SK-N-SH (cell line): ENCODE measurements at places on chromosomes 4 and X.
A peak's percentile ranks its signal among the peaks of the same experiment; 100 is the strongest.

DNA sequence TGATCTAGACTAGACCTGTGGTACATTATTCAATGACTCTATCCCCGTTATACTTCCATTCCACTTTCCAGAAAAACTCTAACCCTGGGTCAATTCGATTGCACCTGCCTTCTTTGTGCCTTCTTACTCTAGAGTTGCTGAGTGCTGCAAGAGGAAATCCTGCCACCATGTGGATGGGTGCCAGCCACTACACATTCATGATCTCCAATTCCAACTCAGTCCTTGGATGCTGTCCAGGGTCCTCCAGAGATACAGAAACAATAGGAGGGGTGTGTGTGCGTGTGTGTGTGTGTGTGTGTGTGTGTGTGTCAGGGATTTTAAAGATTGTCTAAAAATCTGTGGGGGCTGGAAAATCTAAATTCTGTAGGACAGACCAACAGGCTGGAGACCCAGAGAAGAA lies 42.9 kb upstream of the INTS6L start:
- H3K27me3 ChIP-seq, result no peaks in the 10 kb centered on the region
- no peak overlapping the region for H3K4me3 ChIP-seq
- H3K36me3 ChIP-seq, result no peaks in the 10 kb centered on the region

DNA sequence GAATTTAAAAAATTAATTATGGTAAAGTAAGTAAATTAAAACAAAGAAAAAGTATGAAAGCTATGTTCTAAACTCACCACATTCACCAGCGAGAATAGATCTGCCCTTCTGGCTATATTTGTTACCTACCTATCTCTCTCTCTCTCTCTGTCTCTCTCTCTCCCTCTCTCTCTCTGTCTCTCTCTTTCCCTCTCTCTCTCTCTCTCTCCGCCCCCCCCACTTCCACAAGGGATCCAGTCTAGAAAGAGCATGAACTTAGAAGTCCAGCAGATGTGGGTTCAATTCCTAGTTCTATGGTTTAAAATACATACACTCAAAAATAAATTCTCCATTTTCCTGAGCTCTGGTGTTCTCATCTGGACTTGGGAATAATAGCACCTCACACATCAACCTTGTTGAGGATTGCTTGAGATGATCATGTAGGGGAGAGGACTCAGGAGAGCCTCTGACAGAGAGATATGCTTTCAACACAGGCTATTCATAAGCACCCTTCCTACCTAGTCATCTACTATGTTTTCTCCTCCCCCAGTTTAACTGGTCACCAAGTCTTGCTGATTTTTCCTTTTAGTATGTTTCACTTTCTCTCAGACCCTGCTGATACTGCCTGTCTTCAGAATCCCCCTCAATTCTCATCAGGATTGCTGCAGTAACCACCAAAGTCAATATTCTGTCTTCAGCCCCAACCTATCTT lies 64.7 kb downstream of the SLC7A11 start:
- no peaks in the 10 kb centered on the region for H3K27me3 ChIP-seq
- H3K36me3 ChIP-seq, result peaks cover 12% of the 10 kb centered on the region; the same call in 1 of the 2 replicates
- no peak overlapping the region for H3K27ac ChIP-seq
- H3K4me3 ChIP-seq, result no peak overlapping the region
- no peaks in the 10 kb centered on the region for H3K4me1 ChIP-seq

- no peaks in the 10 kb centered on the region for H3K4me1 ChIP-seq
- peak overlapping the region; percentile 68; the same call in 1 of the 2 replicates for H3K27ac ChIP-seq
- no peaks in the 10 kb centered on the region for H3K27me3 ChIP-seq
- no peak overlapping the region for H3K4me3 ChIP-seq
- DNase-seq, result no peak
- H3K36me3 ChIP-seq, result no peaks in the 10 kb centered on the region
These were observed 42.1 kb downstream of the PDGFC start for GRCh38 chr4:156929386-156930105.

DNA sequence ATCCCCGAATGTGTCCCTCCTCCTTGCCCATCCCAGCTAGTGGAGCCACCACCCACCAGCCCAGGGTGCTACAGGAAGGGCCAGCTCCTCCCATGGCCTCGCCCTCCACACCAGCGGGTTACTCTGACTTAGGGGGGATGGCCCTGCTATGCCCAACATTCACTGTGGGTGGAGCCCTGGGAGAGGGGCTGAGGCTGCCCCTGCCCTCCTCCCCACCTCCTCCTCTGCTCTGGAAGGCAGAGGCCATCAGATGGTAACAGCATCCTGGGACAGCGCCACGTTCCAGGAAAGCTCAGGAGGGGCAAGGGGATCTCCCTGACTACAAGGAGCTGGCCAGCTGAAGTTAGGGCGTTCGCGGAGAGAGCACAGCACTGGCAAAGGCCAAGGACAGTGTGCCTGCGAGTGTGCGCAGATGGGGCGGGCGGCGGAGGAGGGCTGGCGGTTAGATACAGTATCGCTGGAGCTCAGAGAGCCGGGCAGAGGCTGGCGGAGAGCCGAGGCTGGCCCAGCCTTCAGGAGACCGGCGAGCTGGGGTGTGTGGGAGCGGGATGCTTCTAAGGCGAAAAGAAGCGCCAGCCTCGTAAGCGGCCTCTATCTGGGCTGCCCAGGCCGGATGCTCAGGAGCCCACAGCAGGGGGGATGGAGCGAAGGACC lies 1.5 kb downstream of the JAKMIP1 start:
- no peaks in the 10 kb centered on the region for H3K36me3 ChIP-seq
- H3K4me3 ChIP-seq, result no peak overlapping the region
- H3K27ac ChIP-seq, result peak overlapping the region; percentile 91

DNA sequence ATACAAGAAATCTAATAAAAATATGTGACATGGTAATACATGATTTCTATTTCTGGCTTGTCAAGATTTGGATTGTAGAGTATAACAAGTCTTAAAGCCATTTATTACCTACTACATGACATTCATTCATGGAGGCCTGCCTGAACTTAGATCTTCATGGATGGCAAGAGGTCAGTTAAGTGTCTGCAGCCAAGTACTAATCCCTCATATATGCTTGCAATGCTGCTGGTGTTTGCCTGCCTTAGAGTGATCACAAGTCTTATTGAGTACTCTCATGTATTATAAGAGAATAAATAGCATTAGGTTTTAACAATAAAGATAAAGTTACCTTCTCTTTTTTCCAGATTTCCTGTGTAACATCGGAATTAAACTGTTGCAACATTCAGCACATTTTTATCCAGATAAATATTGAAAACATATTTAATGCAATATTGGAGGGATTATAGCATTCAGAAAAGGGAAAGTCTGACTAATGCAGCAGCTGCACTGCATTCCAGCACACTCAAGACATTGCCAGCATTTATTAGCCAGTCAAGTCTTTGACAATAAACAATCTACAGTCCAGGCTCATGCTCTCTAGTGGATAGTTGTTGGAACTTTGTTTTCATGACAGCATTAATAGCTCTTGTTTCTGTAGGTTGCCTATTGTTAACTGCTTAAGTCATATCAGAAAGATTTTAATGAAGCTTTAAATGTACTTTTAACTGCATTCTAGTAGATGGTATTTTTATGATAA lies 737.1 kb downstream of the FAT4 start:
- no peaks in the 10 kb centered on the region for H3K36me3 ChIP-seq
- no peak overlapping the region for H3K4me3 ChIP-seq
- H3K4me1 ChIP-seq, result peaks cover 2% of the 10 kb centered on the region; the same call in 1 of the 2 replicates

DNA sequence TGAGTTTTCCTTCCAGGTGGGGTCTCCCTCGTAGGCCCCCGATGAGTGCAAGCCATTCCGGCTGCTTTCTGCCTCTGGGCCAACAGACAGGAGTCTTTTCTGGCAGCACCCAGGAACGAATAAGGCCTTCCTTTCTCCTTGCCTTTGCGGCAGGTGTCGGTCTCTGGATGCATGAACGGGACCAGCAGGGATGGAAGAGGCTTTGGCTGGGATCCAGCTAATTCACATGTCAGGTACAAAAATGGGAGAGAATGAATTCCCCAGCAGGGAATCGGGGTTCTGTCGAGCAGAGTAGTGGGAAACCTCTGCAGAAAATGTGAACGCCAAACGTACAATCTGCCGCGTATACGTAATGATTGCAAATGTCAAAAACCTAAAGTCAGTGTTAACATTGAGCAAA lies 146.1 kb upstream of the TBL1X start:
- no peak overlapping the region for H3K4me3 ChIP-seq
- H3K4me1 ChIP-seq, result no peaks in the 10 kb centered on the region
- no peaks in the 10 kb centered on the region; the same call in 1 of the 2 replicates for H3K27me3 ChIP-seq
- no peak for DNase-seq
- no peak overlapping the region for H3K27ac ChIP-seq

DNA sequence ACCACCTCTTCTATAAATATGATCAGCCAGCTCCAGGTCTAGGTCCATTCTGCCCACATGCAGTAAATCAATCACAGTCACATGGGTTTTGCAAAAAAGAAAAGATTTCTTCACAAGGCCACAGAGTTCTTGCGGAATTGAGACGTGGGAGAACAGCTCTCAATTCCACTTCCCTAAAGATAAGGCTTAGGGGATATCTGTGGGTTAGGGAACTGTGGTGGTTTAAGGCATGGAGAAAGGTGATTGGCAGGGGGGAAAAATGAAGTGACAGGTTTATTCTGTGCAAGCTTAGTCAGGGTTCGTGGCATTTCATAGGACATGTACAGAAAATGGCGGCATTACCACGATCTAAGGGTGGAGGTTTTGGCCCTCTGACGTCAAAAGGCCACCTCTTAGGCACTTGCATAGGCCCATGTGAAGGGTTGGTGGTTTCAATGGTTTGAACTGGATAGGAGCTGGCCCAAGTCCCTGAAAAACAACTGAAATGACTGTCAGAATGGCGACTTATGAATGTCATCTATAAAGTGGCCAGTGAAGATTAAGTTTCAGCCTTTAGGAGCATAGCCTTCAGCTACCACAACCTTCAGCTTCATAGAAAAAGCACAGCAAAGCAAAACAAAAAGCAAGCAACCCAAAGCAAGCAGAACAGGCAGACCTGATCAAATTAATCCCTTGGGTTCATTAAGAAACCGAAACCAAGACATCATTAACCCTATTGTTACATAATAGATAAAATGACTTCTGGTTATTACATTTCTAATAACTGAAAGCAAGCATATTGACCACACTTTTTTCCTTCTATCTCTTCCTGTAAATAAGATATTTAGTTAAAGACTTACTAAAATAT lies 289.8 kb upstream of the SFRP2 start:
- H3K4me1 ChIP-seq, result no peaks in the 10 kb centered on the region
- no peak for DNase-seq
- H3K36me3 ChIP-seq, result no peaks in the 10 kb centered on the region
- no peak overlapping the region for H3K4me3 ChIP-seq

- no peaks in the 10 kb centered on the region for H3K36me3 ChIP-seq
- DNase-seq, result peak; percentile 30
- no peaks in the 10 kb centered on the region for H3K27me3 ChIP-seq
- H3K4me3 ChIP-seq, result peak overlapping the region; percentile 72
- H3K4me1 ChIP-seq, result 0 out of 2 replicates have a peak, but pooled peaks cover 7% of the 10 kb centered on the region
- H3K27ac ChIP-seq, result no peak overlapping the region; the same call in 1 of the 2 replicates
These were observed 35.9 kb downstream of the ETDC start for GRCh38 chrX:135345107-135345589.

DNA sequence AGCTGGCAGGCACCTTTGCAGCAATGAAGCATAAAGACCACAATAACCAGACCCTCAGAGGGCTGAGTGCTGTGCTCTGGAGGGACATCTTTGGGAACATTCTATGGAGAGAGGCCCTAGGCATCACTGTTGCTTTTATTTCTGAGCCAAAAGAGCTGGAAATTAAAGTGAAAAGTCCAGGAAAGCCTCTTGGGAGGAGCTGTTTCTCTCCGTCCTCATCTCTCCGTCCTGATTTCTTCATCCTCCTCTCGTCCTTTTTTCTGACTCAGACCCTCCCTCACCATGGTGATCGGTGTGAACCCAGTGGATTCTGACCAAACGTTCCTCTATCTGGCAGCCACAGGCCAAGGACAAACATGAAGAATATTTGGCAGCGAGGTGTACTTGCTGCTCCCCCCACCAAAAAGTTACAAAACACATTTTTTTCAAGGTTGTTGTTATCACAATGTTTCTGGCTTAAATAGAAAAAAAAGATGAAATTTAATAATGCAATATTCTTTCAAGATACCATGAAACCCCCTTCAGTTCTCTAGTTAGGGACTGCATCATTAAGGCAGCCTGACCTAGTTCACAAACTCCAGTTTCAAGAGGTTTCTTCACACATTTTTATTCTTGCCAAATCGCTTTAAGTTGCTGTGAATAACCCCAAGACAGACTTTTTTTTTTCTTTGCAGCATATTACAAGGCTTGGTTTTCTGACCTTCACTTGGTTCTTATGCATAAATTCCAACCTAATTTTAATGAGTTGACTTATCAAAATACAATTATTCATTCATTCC lies 80.2 kb downstream of the SCD5 start:
- H3K4me3 ChIP-seq, result no peak overlapping the region
- H3K4me1 ChIP-seq, result 0 out of 2 replicates have a peak, but pooled peaks cover 4% of the 10 kb centered on the region

GRCh38 chr4:108484187-108484586 lies 136.2 kb upstream of the RPL34 start:
- H3K36me3 ChIP-seq, result no peaks in the 10 kb centered on the region
- no peak for DNase-seq
- no peak overlapping the region for H3K27ac ChIP-seq

DNA sequence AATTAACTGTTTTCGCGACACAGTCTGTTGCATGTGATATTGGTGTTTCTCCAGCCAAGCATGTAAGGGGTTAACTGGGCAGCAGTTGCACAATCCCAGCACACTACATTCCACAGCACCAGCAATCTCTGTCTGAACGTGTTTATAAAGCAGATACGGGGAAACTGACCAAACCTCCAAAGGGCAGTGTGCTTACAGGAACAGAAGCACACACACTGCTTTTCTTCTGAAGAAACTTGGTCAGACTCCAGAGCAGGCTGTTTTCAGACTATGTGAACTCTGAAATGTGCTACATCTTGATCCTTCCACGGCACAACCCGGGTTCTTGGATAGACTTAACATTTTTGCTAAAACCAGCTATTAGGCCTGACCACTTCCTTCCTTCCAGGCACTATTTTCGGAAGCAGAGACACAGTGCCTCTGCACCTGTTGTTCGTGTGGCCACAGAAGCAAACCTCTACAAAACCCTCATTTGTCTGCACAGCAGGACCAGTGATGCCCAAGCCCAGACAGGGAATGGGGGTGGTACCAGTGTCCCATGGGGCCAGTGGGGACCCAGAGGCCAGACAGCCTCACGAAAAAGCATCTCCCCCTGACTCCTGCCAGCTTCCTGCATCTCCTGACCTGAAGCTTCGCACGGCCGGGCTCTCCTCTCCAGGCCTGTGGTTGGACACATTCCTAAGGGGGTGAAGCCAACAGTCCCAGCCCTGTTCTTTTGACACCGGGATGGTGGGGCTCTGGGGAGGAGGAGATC lies 90.1 kb downstream of the IRF2 start:
- peak overlapping the region; percentile 44; the same call in 1 of the 2 replicates for H3K4me3 ChIP-seq
- no peaks in the 10 kb centered on the region for H3K27me3 ChIP-seq
- no peak for DNase-seq
- peak overlapping the region; percentile 77 for H3K27ac ChIP-seq
- peaks cover 12% of the 10 kb centered on the region for H3K4me1 ChIP-seq
